ENCODE measurements at places on chromosomes 2 and 18. TPM values are rescaled to one million over a fixed set of nuclear protein-coding genes. Genes with fewer than 3 reads are reported as not detected.
A peak's percentile ranks its signal among the peaks of the same experiment; 100 is the strongest.

GRCh38 chr2:137870682-137871081 lies 93.6 kb upstream of the HNMT start:
- H3K27ac ChIP-seq, result no peak overlapping the region
- H3K4me3 ChIP-seq, result no peak overlapping the region
- H3K4me1 ChIP-seq, result no peaks in the 10 kb centered on the region
- no peaks in the 10 kb centered on the region for H3K27me3 ChIP-seq

OR6B2 gene
- total RNA-seq, result not detected

GRCh38 chr2:42924418-42924886 lies 132.1 kb upstream of the HAAO start:
- peak overlapping the region; percentile 91 for H3K27ac ChIP-seq
- H3K36me3 ChIP-seq, result no peaks in the 10 kb centered on the region
- H3K4me3 ChIP-seq, result no peak overlapping the region
- H3K27me3 ChIP-seq, result no peaks in the 10 kb centered on the region

DNA sequence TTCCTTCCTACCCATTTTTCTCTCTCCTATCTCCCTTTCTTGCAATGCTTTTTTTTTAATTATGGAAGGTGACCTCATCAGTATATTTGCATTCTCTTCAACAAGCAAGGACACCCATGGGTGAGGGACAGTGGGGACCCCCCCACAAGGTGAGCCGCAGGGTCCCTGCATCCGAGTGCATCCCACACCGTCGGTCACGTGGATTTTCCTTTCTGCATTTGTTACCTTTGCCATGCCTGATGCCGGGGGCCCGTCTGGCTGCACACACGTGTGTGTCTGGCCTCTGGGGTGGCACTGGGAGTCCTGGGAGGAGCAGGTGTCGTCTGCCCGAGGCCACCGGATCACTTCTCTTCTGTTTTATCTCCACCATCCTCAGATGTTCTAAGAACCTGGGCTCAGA lies 30.1 kb upstream of the SNTG2 start:
- no peak for DNase-seq
- H3K27ac ChIP-seq, result no peak overlapping the region
- H3K4me1 ChIP-seq, result no peaks in the 10 kb centered on the region
- no peaks in the 10 kb centered on the region for H3K36me3 ChIP-seq
- no peaks in the 10 kb centered on the region for H3K27me3 ChIP-seq
- no peak overlapping the region for H3K4me3 ChIP-seq

ACVR1C gene
- total RNA-seq, result 6.6 TPM
